ENCODE measurements at places on chromosomes 16 and 17.

- DNase-seq: no peak
Measured at GRCh38 chr16:12176051-12176450, 199.5 kb downstream of the SNX29 start.

- DNase-seq: no peak
Measured at GRCh38 chr17:66953630-66954020, 10.9 kb upstream of the CACNG4 start.

DNA sequence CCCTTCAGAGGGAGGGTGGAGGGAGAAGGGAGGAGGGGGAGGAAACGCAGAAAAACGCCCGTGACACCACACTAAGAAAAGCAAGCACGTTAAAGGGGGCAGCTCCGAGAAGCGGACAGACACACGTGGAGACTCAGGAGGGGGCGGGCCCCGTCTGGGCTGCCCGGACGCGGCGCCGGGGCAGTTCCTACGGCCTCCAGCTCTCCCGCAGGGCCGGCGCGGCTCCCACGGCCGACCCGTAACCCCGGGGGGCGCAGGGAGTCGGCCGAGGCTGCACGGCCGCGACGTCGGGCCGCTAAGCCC lies 362 bp downstream of the KLHDC4 start:
- DNase-seq: no peak

- DNase-seq: no peak
Measured at GRCh38 chr17:45353043-45353442, 36.2 kb upstream of the MAP3K14 start.

DNA sequence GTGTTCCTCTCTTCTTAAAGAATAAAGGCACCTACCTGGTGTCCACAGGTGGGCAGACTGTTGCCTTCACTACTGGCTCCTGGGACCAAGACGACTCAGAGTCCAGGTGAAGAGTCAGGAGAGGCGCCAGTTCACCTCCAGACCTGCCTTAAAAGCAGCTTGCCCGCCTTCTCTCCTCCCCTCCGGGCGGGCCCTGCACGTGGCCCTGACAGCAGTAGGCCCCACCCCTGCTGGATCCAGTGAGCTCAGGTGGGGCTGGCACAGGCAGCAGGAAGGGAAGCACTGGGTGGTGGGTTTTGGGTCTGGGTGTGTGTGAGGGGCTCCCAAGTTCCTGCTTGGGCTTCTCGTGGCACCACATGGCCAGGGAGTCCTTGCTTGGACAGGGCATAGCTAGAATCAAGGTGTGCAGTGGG lies at the start of gene TNS4:
TSS of gene TNS4 (minus strand) at position 125 of the 413 bp plus-strand sequence. CDS start 5,198 bp downstream, outside the sequence.
- peak; percentile 12 for DNase-seq

- no peak for DNase-seq
Measured at GRCh38 chr17:71461498-71462169, 659.2 kb upstream of the SOX9 start.

GRCh38 chr17:18980682-18981334 lies 23.8 kb downstream of the FAM83G start:
- no peak for DNase-seq

DNA sequence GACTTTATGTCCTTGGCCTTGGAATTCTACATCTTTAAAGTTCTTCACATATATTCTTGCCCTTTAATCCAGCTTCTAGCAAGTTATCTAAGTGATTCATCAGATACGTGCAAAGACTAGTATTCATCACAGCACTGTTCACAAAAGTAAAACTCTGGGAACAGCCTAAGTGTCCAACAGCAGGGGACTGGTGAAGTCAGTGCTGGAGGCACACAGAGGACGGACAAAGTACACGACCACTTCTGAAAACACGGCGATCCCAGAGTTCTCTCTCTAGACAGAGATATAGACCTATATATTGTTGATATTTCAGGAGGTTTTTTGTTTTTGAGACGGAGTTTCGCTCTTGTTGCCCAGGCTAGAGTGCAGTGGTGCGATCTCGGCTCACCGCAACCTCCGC lies 12.8 kb downstream of the CTRB1 start:
- DNase-seq: no peak

GRCh38 chr16:4365014-4365406 lies 6.6 kb upstream of the VASN start:
- no peak for DNase-seq

All from heart left ventricle (tissue), 16 donors.